NCI-H1694 (cell line): ENCODE measurements at places on chromosomes 11 and 22.
A peak's percentile ranks its signal among the peaks of the same experiment; 100 is the strongest.

DNA sequence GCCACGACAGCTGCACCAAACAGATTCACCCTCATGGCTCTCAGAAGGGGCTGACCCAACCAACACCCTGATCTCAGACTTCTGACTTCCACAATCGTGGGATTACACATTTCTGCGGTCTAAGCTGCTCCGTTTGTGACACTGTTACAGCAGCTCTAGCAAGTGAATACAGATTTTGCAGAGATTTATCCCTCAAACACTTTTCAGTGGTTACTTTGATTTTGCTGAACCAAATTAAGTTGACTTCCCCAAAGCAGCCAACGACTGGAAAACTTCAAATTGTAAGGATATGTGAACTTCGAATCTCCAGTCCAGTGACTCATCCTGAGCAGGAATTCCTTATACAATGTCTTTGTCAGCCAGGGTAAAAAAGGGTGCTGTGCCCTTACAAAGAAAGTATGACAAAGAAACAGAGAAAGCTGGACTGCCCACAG lies 14.8 kb upstream of the INCENP start:
- DNase-seq: no peak

DNA sequence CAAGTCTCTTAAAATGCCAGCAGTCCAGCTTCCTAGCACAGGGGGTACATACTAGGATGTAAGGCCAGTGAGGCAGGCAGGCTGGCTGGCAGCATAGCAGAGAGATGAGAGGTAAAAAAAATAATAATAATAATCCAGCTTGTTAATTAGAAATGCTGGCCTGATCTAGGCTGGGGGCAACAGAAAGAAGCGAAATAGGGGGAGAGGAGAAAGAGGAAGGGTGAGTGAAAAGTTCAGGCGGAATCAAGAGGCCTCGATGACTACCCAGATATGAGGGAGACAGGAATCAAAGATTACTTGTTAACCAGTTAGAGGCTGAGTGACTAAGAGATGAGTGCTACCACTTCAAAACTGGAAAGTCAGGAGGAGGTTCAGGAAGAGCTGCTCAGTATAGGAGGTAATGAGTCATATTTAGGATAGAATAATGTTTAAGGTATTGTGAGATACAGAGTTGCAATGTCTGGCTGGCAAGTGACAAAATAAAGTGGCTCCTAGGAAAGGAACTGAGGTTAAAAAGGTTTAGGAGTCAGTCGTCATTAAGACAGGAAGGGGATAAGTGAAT lies 2.8 kb downstream of the ALKBH8 start:
- DNase-seq: no peak

GRCh38 chr11:68831124-68831523 lies 10.6 kb downstream of the CPT1A start:
- DNase-seq: no peak

GRCh38 chr22:46457502-46458488 lies 79.6 kb downstream of the CELSR1 start:
- no peak for DNase-seq

DNA sequence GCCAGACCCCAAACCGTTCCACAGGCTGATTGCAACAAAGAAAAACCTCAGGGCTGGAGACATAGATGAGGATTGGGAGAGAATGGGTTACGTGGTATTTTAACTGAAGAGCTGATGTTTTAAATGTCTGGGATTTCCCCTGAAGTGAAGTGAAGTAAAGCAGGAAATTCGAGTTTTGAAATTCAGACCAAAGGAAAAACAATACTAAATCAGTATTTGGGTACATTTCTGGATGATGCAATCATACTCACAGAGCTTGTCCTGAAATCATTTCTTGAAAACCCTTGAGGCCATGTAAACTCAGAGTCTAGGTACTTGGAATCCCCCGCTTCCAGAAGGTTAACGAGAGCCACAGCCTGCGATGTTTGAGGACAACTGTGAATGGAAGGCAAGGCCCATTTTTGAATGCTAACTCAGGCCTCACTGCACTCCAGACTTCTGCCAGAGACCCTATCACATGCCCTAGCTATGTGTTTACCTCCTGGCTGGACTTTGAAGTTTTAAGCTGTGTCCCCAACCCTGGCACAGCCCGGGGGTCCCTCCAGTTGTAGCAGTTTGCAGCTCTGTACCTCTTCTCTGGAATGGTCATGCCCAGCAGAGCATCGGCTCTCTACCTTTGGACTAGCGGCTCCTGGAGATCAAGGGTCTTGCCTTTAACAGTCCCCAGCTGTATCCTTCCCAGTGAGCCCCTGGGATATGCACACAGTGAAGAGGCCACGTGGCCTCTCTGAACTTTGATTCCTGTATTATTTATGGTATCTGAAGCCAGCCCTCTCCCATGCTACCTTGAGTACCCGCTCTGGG lies 5.4 kb upstream of the FTH1 start:
- no peak for DNase-seq

DNA sequence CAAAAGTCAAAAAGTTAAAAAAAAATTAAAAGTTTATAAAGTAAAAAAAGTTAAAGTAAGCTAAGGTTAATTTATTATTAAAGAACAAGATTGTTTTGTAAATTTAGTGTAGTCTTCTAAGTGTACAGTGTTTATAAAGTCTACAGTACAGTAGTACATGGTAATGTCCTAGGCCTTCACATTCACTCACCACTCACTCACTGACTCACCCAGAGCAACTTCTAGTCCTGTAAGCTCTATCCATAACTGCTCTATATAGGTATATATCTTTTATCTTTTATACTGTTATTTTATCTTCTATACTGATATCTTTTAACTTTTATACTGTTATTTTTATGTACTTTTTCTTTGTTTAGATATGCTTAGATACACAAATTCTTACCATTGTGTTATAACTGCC lies 11.2 kb downstream of the C2CD3 start:
- no peak for DNase-seq

- DNase-seq: no peak
Measured at GRCh38 chr11:78605296-78605695, 30.6 kb upstream of the NARS2 start.

DNA sequence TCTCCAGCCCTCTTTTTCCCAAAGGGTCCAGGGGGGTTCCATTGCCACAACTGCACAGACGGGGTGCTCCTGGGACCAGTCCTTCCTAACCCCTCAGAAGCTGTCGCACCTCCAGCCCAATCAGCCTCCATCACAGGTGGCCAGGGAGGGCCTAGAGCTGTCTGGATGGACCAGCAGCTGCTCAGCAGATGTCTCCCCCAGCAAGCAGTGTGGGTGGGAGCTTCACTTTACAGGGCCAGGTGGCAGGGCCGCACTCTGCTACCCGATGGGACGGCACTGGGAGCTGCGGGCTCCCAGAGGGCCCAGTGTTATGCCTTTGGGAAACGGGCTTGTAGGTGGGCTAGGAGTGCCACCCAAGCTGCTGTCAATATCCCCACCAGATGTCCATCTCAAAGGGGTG lies 120.5 kb downstream of the DSCAML1 start:
- no peak for DNase-seq

GRCh38 chr11:134574947-134575346 lies 162.9 kb upstream of the B3GAT1 start:
- no peak for DNase-seq

DNA sequence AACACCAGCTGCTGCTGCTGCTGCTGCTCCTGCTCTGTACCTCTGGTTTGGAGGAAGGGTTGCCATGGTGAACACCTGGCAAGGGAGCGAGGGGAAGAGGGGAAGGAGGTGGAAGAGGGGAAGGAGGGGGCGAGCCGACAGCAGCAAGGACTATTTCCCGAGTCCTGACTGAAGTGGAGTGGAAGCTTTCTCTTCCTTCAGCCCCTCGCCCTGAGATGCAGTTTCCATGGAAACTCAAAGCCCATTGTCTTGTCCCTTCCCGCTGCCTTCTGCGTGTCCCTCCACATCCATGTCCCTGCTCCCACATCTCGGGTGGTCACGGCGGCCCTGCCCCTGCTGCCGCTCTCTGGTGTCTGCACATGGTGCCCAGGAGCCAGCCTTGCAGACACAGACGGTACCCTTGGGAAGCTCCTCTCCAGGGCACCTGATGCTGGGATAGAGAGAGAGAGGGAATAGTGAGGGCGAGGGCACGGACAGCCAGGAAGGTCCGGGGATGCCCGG lies 28.6 kb downstream of the FAM83F start:
- DNase-seq: no peak

DNA sequence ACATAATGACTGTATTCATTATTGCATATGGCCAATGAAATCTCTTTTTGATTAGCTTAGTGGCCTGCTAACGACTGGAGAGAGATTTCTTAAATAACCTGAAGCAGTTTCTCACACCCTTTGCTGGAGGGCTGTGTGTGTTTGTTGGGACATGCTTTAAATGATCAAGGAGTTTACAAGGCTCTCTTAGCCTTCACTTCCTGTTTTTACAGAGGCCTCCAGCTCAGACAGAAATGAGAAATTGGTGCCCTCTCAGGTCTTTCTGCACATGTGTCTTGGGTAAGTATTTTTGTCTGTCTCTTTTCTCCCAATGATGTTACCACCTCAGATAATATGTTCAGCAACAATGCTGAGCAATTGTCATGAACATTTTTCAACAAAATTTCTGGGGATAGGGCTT lies 884.4 kb upstream of the CNTN5 start:
- DNase-seq: no peak

DNA sequence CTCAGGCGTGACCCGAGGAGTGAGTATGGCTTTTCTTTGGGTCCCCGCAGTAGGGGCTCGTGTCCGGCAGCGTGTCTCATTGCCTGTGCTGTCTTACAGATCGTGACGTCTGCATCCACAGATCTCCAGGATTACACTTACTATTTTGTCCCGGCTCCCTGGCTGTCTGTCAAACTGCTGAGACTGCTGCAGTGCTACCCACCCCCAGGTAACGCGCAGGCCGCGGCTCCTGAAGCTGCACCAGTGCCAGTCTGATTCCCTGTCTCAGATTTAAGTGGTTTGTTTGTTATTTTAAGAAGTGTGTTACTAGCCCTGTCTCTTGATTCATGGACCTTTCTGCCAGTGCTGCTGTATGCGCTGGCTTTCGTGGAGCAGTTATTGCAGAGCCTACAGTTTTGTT lies 52.0 kb downstream of the MUC6 start:
- no peak for DNase-seq

DNA sequence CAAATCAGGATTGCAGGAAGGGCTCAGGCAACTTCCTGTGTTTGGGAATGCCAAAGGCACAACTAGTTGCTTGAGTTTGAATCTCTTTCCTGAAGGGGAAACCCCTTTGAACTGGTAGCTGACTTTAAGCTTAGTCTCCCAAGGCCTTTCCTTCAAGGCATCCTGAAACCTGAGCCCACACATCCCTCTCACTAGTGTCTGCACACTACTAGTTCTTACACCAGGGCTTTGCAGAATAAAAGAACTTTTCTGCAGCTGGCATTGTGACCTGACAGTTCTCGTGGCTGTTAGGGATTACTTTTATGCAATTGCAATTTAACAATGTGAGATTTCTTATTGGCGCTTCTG lies 95.4 kb downstream of the EXT2 start:
- no peak for DNase-seq

DNA sequence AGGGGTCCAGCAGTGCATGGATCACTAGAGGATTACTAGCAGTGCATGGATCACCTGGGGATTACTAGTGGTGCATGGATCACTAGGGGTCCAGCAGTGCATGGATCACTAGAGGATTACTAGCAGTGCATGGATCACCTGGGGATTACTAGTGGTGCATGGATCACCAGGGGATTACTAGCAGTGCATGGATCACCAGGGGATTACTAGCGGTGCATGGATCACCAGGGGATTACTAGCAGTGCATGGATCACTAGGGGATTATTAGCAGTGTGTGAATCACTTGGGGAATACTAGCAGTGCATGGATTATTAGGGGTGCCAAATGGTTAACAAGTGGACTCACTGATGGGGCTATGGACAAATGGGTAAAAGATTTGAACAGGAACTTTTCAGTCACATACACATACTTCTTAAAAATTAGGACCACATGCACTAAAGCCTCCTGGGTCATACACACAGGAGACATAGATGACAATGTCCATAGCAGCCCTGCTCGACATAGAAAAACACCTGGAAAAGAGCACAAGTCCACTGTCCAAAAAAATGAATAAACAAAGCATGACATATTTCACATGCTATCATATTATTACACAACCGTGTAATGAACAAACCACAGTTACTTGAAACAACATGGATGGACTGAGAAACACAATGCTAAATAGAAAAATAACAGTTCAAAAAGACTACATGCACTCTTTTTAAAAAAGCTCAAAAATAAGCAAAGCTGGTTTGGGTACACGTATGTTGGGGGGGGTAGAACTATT lies 109.8 kb downstream of the CD44 start:
- no peak for DNase-seq

DNA sequence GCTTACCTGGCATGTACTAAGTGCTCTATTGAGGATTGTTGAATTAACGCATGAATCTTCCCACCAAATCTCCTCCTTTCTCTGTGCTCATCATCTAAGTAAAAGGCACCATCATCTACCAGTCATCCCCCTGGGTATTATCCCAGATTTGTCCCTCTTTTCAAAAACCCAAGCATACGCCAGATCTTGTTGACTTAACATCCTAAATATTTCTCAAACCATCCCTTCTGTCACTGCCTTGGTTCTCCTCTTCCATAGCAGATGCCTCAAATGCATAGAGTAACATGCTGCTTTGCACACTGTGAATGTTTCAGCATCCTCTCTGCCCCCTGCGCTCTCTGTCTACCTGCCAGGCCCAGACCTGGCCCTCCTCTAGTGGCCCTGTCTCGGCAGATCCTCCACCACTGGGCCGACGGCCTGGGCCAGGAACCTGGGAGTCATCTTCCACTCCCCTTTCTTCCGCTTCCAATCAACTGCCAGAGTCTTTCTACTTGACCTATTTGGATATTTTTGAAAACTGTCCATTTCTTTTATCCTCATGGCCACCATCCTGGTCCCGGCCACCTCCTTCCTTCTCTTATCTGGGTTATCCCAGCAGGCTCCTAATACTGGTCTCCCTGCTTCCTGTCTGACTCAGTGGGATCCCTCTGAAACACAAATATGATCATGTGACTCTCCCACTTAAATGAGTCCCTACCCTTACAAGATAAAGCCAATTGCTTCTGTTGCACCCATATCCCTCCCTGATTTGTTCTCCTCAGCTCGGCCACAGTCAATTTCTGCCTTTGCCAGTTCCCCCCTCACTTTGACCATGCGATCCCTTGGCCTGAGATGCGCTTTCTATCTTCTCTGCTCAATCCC lies 3.4 kb upstream of the TAB1 start:
- peak; percentile 72 for DNase-seq

DNA sequence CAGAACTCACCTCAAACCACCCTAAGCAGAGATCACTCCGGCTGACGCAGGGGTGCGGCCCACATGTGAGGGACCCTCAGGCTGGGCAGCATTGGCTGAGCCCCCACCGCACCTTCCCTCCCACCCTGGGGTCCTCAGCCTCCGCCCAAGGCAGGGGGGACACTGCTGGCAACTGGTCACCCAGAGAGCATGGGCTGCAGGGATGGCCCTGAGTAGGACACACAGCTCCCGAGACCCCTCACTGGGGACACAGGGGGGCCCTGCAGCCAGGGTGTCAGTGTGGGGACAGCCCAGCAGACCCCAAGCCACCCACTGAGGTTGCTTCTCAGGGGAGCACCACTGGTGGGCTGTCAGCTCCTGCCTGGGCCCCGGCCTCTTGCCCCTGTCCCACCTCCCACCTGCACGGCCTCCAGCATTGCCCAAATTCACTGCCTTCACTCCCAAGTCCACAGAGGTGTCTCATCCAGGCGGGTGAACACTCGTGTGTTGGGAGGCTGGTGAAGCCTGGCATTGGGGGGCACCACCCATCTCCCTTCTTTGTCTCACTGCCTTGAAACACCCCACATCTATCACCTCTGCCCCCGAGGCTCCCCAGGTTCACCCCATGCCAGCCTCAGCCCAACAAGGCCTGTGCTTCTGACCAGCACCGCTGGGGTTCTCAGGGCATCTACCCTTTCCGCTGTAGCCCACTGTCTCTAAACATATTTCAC lies 4.7 kb downstream of the C11orf21 start:
- no peak for DNase-seq
